GM13977 (cell line): ENCODE measurements at places on chromosomes 2 and 18.

DNA sequence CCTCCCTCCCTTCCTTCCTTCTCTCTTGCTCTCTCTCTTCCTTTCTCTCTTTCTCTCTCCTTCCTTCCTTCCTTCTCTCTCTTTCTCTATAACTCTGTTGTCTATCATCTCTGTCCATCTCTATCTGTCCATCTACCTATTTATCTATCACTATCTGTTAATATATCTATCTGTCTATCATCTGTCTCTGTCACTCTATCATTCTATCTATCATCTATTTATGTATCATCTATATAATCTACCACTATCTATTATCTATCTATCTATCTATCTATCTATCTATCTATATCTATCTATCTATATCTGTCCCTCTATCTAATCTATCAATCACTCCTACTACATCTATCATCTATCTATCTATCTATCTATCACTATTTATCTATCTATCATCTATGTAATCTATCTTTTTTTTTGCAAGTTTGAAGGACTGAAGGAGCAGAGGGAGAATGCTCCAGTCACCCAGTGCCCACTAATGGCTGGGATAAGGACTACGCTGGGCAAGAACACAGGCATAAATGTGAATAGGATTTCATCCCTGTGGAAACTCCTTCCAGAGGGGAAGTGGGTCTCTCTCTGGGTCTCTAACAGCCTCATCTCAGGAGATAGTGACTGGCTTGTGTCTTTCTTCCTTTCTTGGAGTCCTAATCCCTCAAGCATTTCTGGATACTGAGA is 427.0 kb downstream of the LPIN1 start:
- no peak for DNase-seq

- DNase-seq, result no peak
These were observed 10.8 kb downstream of the ANO7 start for GRCh38 chr2:241199286-241199685.

DNA sequence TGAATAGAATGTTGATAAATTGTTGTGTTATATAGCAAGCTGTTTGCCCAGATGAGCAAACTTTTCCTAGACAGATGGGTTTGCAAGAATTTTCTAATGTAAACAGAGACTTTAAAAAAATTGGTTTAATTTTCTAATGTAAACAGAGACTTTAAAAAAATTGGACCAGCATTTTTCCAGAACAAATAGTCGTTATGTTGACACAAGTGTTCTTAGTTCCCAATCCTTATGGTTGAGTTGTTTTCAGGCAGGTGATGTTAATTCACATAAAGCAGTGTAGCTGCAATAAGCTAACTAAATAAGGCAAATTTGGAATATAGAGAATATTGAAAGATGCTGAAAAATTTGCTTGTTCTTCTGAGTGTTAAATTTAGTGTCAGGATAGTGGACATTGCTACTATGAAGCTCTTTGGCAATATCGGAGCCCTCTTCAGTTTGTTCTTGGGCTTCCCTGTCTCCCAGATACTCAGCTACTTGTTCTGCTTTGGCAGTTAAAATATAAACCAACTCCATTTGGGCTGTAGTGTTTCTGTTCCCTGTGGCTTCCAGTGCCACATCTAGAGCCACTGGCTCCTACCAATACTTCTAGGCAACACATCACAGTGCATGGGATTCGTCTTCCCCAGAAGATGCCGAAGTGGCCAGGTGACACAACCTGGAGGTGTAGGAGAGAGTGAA is 105.7 kb downstream of the DYNAP start:
- DNase-seq, result no peak

DNA sequence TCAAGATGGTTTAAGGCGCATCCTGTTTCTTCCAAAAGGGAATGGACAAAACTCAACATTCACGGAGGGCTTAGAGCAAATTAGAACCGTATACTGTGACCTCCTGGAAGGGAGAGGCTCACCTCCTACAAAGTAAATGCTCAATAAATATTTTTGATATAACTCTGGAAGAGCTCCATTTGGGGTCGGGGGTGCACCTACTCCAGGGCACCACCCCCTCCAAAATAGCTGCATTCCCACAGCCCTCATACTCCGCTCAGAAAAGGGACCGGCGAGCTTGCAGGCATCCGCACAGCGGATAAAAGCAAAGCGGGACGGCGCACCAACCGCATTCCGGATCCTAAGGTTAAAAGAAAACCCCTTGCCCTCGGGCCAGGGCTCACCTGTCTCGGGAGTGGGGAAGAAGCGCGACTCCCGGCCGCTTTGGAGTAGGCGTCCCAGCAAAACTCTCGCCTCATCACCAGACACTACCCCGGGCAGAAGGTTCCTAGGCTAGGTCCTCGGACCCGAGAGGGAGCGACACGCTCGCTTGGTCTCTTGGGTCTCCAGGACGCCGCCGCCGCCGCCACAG is 378 bp downstream of the WDPCP start:
- no peak for DNase-seq

DNA sequence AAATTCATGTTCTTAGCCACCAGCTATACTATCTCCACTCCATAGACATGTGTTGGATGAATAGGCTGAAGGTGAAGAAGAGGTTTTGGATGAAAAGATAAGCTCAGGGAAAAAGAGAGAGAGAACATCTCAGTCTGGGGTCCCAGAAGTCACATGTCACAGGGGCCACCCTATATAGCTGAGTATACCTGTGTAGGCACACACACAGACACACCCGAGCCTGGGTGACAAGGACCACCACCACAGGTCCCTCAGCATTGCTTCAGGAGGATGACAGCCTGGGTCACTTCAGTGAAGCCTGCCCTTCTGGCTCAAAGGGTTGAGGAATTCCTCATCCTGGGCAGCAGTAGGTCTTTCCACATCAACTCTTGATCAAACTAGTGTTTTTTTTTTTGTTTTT is 56.2 kb downstream of the POLR1A start:
- DNase-seq, result no peak

DNA sequence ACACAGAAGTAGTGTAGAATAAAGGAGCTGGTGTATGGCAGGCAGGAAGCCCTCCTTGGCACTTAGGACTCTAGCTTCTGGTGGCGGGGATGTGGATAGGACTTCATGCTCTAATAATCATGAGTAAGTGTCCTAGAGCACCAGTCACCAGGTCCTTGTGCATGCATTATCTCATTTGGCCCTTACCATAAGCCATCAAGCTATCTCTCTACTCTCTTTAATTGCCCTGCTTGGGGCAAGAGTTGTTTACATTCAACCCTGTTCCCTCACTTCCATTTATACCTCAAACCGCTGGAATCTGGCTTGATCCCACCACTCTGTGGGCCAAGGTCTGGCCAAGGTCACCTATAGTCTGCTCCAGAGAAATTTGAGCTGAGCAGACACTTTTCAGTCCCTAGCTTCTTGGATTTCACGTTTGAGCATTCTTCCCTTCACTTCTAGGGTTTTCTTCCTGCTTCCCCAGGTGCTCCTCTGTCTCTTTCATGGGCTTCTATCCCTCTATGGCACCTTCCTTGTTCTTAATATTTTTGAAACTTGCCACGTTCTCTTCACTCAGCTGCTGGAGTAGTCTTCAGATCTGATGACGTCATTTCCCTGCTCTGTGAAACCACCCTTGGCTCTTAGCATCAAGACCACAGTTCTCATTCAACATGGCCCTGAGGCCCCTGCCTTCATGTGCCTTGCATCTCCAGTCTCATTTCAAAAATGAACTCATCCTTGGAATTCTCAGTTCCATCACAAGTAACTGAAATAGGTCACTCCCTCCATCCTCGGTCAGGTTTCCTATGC is 94.9 kb upstream of the GATA6 start:
- no peak for DNase-seq

- DNase-seq, result peak; percentile 15
These were observed 67.6 kb downstream of the LAMA3 start for GRCh38 chr18:23756590-23757436.

DNA sequence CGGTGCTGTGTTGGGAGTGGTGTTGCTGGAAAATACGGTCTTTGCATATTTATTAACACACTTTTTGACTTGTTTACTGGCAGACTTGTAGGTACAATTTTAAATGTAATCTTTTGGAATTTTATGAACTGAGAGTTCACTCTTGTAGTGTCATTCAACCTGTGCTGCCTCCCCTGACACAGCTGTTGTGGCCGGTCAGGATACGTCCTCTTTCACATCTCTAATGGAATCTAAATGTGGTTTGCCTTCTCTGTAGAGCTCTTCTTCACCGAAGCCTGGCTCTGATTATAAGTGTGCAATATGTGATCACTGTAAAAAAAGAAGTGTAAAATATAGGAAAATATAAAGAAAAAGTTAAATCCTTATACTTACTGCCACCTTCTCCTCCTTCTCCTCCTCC is 94.7 kb downstream of the MAP4K4 start:
- DNase-seq, result no peak

DNA sequence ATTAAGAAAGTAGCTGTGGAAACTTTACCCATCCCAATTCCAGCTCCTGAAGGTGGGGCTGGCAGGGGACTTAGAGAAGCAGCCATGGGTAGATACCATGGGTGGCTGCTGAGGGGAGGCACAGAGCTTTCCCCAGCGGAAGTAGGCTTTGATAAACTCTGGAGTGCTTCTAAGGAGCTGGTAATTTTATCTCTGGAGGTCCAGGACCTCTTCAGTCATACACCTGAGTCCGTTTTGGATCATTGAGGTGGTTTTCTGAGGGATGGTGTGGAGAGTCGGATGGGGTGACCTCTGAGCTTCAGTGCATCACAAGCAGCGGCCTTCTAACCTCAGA is 36.7 kb upstream of the BMP10 start:
- DNase-seq, result no peak

DNA sequence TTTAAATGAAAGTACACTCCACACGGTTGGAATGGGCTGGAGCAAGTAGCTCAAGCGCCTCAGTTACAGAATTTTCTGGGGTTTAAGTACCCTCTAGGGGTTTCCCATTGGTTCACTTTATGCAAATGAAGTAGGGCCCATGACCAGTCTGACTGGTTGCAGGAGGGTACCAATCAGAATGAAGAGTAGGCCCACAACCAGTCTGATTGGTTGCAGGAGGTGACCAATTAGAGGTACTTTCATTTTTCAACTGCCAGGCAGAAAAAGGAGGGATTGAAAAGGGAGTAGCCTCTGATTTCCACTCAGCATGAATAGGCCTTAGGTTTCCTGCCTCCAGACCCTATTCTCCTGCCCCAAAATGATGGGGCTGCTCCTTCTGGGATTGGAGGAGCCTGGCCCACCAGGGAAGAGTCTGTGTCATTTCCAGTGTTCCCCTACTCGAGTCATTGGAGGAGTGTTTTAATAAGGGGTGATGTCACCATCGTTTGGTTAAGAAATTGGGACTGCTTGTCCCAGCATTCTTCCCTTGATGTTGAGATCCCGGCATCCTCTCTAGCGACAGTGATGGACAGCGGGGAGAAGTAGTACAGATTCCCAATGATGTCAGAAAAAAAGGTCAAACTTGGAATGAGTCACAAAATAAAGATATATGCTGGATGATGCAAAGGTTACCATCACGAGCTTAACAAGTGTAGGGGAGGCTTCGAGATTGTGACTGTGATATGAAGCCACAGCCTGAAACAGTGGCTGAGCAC is 210.4 kb downstream of the SH3BP4 start:
- no peak for DNase-seq

GRCh38 chr2:113227290-113227689 is 51.4 kb downstream of the PAX8 start:
- DNase-seq, result no peak

DNA sequence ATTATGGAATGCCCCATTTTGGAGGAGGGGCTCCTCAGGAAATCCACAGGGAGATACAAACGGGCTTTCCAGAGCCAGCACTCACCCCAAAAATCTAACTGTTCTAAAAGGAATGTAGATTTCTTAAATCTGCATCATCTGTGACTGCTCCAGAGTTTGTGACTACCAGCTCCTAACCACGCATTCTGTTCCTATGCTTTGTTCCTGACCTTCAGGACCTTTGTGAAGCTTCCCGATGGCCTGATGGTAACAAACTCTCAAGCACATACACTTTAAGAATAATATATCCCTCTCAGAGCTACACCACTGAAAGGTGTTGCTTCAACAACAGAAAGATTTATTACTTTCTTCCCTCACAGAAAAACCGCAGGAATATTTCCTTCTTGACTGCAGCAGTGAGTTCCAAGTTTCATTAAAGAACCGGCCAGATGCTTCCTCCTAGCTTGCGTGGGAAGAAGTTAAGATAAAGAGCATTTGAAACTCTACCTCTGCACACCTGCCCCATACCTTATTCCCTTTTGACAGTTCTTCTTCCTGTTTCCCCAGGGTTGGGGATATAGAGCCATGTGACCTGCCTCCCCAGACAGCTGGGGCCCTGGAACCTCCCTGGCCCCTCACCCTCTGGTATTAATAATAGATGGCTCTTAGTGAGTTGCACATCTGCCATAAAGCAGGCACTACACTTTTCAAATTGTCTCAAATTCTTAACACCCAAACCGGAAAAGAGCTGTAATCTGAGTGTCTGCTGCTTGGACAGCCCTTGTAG is 40.2 kb upstream of the EML4 start:
- no peak for DNase-seq

DNA sequence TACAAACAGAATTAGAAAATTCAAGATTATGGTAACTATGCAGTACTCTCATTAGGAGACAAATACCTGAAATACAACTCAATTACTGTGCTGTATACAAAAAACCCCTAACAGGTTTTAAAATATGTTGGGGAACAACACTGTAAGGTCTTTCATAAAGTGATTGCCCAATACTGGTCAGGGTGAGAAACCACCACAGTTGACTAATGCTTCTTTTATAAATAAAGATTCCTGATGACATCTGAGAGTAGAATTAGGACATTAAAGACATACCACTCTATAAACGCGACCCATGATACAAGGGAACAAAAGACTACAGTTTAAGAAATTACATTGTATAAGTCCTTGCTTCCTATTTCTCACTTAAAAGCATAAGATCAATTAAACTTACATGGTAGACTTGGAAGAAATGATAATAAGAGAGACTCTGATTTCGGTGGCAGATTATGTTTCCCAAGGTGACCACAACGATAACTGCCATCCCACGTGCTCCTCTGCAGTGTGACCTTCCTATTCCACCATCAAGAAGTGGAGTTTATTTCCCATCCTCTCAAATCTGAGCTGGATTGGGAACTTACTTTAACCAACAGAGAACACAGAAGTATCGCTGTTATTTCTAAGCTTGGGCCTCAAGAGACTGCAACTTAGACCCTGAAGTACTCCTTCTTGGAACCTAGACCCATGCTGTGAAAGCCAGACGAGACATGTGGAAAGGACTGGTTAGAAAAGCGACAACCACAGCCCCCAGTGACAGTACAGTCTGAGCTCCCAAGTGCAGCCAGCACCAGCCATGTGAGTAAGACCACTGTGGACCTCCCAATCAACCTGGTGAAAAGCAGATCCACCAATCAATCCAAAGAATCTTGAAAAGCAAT is 52.3 kb downstream of the ZNF521 start:
- DNase-seq, result no peak

GRCh38 chr18:23900994-23901393 is 113.6 kb upstream of the TTC39C start:
- DNase-seq, result no peak

- DNase-seq, result no peak
These were observed 7.0 kb downstream of the GPR35 start for GRCh38 chr2:240632306-240632721.

GRCh38 chr2:96769814-96770213 is 9.1 kb downstream of the CNNM4 start:
- DNase-seq, result no peak
